ENCODE measurements at places on chromosomes 1 and 21.

- no peak for DNase-seq
Measured at GRCh38 chr1:53398091-53398490, 61.1 kb upstream of the DMRTB1 start.

DNA sequence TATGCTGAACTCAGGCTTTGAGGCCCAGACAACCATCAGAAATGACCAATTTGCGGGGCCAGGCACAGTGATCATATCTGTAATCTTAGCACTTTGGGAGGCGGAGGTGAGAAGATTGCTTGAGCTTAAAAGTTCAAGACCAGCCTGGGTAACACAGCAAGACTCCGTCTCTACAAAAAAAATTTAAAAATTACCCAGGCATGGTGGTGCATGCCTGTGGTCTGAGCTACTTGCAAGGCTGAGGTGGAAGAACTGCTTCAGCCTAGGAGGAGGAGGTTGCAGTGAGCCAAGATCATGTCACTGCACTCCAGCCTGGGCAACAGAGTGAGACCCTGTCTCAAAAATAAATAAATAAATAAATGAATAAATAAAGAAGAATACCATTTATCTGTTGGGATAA lies 156.5 kb downstream of the EIF4G3 start:
- no peak for DNase-seq

GRCh38 chr1:55575571-55576279 lies 360.6 kb upstream of the USP24 start:
- no peak for DNase-seq

DNA sequence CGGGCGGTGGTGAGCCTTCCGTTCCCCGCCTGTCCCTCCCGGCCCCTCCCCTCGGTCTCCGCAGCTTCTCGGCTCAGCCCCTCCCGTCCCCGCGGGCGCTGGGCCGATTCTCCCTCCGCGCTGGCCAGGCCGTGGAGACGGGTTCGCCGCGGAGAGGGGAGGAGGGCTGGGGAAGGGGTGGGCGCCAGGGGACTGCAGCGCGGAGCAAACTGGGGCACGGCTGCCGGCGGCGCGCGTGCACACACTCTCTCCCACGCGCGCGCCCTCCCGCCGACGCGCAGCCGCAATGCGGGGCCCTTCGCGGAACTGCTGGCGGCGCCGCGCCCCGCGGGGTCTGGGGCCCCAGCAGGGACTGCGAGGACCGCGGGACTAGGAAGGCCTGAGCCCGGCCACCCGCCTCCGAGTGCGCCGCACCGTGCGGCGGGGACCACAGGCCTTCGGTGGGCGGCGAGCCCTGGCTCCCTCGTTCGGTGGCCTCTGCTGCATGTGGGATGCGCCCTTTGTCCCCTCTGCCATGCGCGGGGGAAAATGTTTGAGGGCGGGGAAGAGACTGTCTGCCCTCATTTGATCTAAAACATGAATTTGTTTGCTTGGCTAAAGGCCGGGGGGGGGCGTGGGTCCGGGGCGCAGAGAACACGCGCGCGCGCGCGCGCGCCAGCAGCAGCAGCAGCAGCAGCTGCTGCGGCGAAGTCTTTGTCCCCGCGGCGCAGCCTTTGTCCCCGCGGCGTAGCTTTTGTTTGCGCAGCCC lies 90.7 kb upstream of the VAMP3 start:
- no peak for DNase-seq

DNA sequence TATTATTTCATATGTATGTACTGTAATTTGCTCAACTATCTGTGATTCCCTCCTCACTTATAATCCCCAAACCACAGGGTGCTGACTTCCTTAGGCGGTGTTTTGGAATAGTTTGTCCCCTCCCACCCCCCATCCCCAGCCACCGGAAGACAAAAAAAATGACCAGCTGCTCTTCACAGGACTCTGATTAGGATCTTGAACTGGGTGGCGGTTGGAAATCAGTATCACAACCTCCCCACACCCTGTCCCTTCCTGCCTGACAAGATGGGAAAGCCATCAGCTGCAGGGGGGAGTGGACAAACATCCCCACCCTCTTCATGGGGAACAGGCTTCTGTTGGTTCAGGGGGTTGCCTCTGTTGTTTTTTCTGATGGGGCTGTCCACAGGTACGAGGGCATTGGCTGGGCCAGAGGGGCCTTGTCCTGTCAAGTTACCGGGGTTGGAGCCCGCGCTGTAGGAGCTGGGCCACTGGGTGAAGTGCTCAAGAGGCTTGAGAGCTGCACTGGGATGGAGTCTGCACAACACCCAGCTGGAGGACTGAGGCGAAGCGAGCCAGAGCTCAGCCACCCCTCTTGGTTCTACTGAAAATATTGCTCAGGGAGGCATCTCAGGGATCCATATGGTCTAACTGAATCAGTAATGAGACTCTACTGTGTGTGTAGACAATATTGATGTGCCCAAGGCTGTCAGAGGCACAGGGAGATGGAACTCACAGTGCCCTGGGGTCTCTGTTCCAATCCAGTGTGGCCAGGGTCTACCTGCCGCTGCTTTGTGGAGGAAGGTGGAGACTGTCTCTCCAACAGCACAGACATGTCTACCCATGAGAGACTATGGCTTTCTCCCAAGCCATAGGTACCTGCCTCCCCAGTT lies 28.2 kb downstream of the NAV1 start:
- no peak for DNase-seq

GRCh38 chr1:55156093-55156492 lies 59.1 kb downstream of the USP24 start:
- DNase-seq = no peak

GRCh38 chr1:42941640-42942330 lies 16.9 kb downstream of the SLC2A1 start:
- DNase-seq = no peak

GRCh38 chr1:190615818-190616217 lies 138.2 kb upstream of the BRINP3 start:
- DNase-seq = no peak

- DNase-seq = no peak
Measured at GRCh38 chr1:115714572-115715141, 53.9 kb downstream of the CASQ2 start.

DNA sequence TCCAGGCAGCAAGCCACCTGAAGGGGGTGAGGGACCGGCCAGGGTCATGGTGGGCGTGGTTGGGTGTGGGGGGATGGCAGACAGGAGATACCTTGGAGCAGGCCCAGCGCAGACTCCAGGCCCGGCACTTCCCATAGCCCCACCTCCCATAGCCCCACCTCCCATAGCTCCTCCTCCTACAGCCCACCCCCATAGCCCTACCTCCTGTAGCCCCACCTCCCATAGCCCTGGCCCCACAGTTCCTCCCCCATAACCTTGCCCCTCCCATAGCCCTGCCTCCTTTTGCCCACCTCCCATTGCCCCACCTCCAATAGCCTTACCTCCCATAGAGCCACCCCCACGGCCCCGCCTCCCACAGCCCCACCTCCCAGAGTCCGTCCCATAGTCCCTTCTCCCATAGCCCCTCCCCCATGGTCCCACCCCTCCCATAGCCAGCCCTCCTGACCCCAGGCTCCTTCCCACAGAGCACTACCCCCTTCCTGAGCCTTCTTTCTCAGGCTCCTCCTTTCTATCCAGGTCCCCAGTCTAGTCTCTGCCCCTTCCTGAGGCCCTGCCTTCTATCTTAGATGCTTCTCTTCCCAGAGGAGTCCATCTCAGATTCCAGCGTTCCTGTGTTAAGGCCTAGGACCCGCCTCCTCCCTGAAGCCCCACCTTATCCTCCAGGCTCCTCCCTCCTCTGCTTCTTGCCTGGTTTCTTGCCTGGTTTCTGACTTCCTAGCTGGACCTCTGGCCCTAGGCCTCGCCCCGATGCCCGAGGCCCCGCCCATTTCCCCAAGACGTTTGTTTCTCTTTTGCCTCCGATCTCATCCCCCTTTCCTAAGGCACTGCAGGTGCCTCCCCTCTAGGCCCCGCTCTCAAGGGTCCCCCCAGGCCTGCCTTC lies 46.8 kb downstream of the PTPRU start:
- no peak for DNase-seq

GRCh38 chr1:101050869-101051268 lies 25.3 kb upstream of the DPH5 start:
- DNase-seq = no peak

GRCh38 chr1:91752324-91752723 lies 133.6 kb downstream of the TGFBR3 start:
- no peak for DNase-seq

DNA sequence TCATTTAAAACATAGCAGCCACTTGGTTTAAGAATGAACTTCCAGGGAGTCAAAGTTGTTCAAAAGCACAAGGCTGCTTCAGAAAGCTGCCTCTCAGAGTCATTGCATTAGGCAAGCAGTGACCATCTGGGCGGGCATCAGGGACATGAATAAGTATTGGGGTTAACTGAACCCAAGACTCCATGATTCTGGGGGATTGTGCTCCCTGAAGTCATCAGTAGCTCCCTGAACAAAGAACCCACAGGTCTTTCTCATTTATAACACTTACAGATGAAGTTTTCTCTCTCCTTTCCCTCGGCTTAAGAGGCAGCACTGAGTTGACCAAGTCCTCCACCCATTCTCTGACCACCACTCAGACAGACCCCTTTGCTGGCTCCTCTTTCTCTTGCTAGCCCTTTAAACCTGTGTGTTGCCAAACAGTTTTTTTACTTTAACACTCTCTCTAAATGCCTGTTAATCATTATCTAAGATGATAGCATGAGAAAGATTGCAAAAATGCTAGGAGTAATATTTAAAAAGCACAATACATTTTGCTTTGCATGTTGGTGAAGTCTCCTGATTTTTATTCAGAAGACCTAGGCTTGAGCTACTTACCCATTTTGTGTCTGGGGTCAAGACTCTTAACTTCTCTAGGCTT lies 77.0 kb upstream of the ARHGAP29 start:
- no peak for DNase-seq

GRCh38 chr1:9537863-9538668 lies 1.2 kb upstream of the SLC25A33 start:
- DNase-seq = no peak

DNA sequence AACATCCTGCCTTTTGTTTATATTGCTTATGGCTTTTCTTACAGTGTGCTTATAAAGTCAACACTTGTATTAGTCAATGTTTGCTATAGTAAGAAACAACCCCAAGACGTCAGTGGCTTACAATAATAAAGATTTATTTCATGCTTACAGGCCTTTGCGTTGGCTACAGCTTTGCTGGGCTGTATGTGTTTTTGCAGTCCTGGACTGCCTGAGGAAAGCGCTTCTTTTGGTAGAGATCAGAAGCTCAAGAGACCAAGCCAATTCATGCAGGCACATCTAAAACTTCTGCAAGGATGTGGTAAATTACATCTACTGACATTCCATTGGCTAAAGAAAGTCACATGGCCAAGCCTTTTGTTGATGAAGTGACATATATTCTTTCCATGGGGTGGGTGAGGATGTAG lies 17.5 kb upstream of the PRKAA2 start:
- no peak for DNase-seq

DNA sequence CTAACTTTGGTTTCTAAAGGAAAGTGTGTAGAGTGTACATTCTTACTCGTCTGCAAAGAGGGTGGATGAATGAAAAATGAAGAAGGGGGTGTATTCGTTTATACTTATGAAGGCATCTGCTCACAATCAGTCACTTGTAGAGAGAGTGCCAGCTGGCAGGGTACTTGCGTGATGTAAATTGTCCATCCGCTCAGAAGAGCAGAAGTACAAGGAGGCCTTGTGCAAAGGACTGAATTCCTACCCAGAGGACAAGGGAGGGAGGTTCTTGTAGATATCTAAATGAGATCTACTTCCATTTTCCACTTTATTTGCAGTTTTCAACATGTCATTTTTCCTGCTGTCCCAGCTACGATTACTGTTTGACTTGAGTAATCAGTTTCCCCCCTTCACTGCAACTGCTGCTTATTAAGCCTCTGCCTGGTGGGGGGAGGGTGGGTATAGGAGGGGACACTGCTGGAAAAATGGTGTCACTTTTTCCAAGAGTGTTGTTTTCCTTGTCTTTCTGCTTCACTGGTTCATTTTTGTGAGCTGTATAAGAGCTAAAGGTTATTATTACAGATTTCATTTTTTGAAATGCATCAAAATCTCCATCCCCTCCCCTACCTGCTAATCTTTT lies 67.3 kb downstream of the LAMC1 start:
- no peak for DNase-seq

GRCh38 chr1:99004861-99005442 lies at the start of gene PLPPR5:
TSS of gene PLPPR5 (minus strand) at chr1:99004861. CDS start at chr1:99004671, 190 bp downstream.
- no peak for DNase-seq

- no peak for DNase-seq
Measured at GRCh38 chr1:118338936-118339335, 153.9 kb upstream of the SPAG17 start.

- no peak for DNase-seq
Measured at GRCh38 chr1:202186327-202186726, 7.3 kb upstream of the LGR6 start.

DNA sequence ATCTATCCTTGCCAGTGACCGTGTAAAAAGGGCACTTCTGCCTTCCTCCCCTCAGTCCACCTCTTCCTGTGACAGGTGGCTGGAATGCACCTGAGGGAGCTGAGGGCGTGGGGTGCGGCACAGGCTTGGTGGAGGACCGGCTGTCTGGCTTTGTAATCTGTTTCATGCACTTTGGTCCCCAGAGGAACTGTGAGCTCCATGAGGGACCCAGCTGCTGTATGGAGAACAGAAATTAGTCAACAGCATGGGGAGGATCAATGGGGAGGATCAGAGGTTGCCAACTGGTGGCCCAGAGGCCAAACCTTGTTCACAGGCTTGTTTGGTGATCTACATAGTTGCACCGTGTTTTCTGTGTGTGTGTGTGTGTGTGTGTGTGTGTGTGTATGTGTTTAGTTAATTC lies 19.0 kb upstream of the LUZP1 start:
- no peak for DNase-seq

DNA sequence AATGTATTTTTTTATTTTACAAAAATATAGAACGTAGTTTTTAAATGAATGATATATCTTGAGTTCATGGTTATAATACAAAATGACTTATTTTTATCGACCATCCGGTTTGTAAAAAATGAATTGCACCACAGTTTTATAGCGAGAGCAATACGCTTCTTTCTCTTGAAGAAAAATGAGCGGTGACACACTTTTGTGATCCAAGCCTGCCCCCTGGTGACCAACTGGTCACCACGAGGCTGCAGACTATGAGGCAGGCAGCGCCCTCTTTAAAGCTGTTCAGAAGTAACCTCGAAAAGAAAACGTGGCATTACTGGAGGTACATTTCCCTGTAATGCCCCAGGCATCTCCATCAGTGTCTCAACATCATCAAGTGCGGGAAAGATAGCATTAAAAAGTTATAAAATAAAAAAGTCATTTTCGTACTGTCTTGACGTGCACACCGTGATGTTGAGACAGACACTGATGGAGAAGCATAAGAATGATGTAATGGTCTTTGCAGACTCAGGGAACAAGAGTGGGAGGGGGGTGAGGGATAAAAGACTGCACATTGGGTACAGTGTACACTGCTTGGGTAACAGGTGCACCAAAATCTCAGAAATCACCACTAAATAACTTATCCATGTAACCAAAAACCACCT lies 734.2 kb upstream of the ADAMTS5 start:
- DNase-seq = peak; percentile 5

GRCh38 chr1:44853201-44853600 lies 10.1 kb upstream of the PTCH2 start:
- no peak for DNase-seq

All from activated CD4-positive, alpha-beta T cell treated with anti-CD3 and anti-CD28 coated beads for 24 hours (primary cell).